ENCODE measurements at places on chromosomes 7 and 10.

GRCh38 chr7:27890205-27890849, 150.4 kb downstream of the TAX1BP1 start:
- no peak for DNase-seq

GRCh38 chr7:148527717-148528168, 62.8 kb upstream of the C7orf33 start:
- peak; percentile 79 for DNase-seq

DNA sequence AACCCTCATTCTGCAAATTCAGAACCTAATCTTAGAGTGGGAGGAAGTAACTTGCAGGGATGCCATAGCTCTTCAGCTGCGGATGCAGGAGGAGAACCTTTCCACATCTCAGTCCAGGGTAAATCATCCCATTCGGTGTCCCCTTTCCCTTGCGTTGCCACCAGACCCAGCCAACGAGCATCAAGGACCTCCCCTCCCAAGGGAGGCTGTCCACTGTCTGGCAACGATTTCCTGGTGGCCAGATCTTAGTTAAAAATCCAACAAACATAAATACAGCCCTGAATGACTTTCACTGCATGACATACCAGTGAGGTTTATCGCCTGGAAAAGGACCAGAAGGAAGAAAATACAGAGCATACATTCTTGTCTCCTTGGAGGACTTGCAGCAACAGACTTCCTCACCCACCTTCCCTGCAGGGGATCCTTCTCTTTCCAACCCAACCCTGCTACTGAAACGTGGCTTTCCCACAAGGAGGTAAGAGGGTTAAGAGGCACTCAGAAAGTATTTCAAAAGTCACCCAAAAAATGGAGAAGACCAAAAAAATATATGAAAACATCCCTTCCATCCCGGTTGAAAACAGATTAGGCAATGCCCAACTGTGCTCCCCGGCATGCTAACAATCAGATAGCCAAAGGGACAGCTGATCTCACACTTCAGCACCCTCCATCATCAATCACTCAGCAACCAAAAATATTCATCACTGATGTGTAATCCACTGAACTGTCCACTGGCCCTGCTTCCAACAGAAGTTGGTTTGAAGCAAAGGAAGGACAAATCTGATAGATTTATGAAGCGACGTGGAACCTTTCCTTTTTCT, 206.6 kb downstream of the TNS3 start:
- peak; percentile 9 for DNase-seq

GRCh38 chr7:151243408-151244195, 4.9 kb downstream of the SMARCD3 start:
- DNase-seq = no peak

- DNase-seq = no peak
These were observed 42.9 kb upstream of the SAMD8 start for GRCh38 chr10:75068523-75068922.

GRCh38 chr10:132306864-132307751, 642 bp downstream of the STK32C start:
- no peak for DNase-seq

DNA sequence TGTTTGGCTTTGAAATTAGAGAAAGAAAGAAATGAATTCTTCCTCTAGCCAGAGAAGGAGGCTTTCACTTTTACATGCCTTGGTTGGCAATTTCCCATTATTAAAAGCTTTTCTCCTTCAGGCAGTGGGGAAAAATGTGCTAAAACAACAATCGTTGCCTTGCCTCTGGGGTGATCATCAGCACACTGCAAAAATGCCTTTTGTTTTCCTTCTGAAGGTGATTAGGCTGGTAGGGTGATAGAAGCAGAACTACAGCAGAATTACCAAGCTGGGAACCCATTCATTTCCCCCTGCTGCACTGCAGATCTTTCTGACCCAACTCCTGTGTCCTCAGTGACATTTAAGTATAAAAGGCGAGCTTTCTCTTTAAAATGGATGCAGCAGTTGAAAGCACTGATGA, 22.2 kb downstream of the ANK3 start:
- peak; percentile 73 for DNase-seq

- DNase-seq = no peak
These were observed 15.6 kb upstream of the KCNMA1 start for GRCh38 chr10:77653210-77653609.

DNA sequence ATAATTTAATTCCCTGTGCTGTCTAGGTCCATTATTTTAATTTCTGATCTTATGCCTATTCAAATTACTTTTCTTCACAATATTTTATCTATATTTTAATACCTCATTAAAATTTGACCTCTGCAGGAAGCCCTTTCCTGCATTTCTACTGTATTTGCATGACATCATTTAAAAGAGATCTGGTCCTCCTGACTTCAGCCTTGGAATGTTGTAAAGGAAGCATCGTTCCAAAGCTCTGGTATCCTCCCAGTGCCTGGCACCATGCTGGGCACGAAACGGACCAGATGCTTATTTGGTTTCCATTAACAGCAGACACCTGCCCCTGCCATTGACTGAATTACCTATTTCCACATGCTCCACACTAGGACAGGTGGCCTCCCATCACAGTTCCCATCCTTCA, 247.5 kb downstream of the KLF6 start:
- no peak for DNase-seq

DNA sequence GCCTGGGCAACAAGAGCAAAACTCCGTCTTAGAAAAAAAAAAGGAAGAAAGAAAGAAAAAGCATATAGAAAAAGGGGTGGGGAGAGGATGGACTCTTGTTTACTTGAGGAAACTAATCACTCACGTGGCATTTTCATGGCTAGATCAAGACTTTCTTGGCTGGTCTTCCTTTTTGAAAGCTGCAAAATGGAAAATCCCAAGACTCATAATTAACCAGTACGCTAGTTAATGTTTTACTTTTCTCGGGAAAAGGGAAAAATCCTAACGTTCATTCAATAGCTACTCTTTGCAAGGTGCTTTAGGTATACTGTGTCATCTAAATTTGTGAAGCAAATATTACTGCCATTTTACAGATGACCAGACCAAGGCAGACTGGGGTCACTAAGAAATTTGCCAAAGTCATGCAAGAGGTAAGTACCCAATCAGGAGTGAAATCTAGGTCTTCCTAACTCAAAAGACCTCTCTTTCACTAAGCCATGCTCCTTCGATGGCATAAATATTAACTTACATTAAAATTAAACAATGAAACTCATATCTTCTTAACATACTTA, 24.4 kb downstream of the NAPEPLD start:
- DNase-seq = peak; percentile 92

DNA sequence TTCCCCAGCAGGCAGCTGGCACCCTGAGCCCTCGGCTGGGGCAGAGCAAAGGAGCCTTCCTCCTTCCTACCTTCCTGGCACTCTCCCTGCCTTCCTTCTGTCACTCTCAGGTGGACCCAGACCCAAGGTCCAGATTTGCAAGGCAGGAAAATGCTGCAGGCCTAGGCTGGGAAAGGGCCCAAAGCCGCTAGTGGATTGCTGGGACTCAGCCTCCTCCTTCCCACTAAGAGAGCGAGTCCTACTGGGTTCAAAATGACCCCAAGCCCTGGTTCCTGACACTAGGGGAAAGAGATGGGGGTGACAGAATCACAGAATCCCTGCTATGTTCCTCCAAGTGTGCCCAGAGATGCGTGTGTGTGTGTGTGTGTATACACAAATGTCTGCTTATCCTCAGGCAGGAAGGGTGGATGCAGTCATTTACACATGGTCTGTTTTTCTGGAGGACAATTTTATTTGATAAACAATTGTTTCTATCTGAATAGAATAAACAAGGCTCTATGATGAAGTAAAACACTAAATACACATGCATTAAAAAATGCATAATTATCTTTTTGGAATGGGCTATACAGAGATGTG, 1.3 kb upstream of the PLAU start:
- DNase-seq = no peak

GRCh38 chr10:122296363-122297120, 25.4 kb downstream of the BTBD16 start:
- peak; percentile 69 for DNase-seq

- no peak for DNase-seq
These were observed 7.3 kb downstream of the SEPHS1 start for GRCh38 chr10:13340626-13341376.

GRCh38 chr10:14594878-14595525, 179.7 kb downstream of the FAM107B start:
- DNase-seq = no peak

DNA sequence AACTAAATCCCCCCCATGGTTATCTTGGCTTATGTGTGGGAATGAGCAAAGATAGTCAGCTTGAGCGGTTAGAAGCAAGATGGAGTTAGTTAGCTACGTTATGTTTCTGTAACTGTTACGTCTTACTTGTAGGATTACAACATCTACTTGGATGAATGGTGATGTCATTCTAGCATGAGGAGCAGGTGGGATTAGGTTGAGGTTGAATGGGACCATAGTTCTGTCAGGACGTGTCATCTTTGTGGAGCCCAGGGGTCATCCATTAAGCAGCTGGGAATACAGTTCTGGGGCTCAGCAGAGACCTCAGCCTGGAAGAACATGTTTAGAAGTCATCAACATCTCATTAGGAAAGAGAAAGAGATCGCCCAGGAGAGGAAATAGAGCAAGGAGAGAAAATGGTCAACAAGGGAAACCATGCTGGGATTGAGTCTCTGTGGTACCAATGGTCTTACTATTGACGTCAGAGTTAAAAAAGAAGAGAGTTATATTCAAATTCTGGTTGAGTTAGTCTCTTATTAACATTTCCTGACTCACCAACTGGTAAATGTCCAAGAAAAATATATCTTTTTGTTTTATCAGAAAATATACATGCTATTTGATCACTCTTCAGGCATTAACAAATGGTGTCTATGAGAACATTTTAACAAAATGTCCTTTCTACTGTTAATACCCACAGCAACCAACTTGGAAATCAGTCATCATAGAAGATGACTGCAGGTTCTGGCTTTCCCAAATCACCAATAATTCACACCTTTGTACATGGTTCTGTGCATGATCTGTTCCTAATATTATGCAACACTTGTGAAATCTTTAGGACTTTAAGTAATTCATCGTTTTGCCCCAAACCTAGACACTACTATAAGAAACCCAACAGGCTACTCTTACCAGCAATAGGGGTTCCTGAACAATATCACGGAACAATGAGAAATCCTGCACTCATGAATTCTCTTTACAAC, 96.9 kb downstream of the KIAA1217 start:
- no peak for DNase-seq

GRCh38 chr7:111919631-111920179, 286.5 kb downstream of the DOCK4 start:
- DNase-seq = peak; percentile 89
